Breast epithelium (tissue), 4 donors: ENCODE measurements at places on chromosomes 5 and 9. TPM values are rescaled to one million over a fixed set of nuclear protein-coding genes. Genes with fewer than 3 reads are reported as not detected.
A peak's percentile ranks its signal among the peaks of the same experiment; 100 is the strongest.

- no peaks in the 10 kb centered on the region for H3K4me1 ChIP-seq
- no peak overlapping the region for H3K4me3 ChIP-seq
- no peaks in the 10 kb centered on the region for H3K27me3 ChIP-seq
- no peak overlapping the region for H3K27ac ChIP-seq
- no peaks in the 10 kb centered on the region for H3K36me3 ChIP-seq
- no peak for DNase-seq
Observed at GRCh38 chr5:38871790-38872551, 26.2 kb downstream of the OSMR start.

DNA sequence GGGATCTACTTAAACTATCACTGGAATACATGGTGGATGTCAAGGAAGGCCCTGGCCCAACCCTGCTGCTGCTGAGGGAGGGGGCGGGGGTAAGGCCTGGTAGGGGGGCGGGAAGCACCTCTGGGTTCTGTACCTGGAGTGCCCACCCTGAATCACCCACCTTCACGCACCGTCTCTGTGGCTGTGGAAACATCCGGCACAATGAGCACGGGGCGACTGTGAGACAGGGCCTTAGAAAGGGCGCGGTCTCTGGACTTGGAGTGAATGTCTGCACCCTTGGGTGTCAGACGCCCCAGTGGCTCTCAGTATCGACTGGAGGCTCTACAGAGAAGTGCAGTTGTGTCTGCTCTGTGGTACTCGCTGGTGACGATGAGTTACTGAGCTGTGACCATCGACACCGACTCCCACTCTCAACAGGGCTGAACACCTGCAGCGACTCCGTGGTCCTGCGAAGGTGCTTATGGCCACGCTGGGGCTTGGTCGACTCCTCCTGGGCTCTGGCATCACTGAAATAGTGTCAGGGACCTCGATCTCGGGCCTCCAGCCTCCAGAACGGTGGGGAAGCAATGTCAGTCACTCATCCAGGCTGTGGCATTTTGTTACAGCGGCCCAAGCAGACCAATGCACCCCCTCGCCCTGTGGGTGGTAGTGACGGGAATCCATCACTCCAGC lies 25.5 kb upstream of the SLC6A19 start:
- no peaks in the 10 kb centered on the region for H3K27me3 ChIP-seq
- H3K4me1 ChIP-seq = no peaks in the 10 kb centered on the region
- no peak overlapping the region for H3K4me3 ChIP-seq
- DNase-seq = no peak

Gene LRRC14B
- total RNA-seq = 0.44 TPM

DNA sequence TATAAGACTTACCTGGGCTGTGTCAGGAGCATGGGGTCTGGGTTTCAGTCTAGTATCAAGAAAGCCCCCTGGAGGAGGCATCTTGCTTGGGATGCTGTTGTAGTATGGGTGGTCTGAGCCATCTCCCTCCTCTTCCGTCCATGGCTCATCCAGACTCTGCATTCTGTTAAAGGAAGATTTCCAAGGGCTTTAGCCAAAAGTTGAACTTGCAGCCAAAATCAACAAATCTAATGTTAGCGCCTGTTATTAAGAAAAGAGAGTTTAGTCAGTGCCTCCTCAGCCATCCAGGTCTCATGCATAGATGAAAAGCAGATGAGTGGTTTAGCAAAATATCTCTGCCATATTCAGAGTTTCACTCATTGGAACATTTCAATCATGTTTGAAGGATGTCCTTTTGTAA lies 55.6 kb downstream of the S1PR3 start:
- H3K36me3 ChIP-seq = no peaks in the 10 kb centered on the region
- no peak overlapping the region for H3K4me3 ChIP-seq
- no peak for DNase-seq
- H3K27ac ChIP-seq = no peak overlapping the region
- H3K4me1 ChIP-seq = no peaks in the 10 kb centered on the region

DNA sequence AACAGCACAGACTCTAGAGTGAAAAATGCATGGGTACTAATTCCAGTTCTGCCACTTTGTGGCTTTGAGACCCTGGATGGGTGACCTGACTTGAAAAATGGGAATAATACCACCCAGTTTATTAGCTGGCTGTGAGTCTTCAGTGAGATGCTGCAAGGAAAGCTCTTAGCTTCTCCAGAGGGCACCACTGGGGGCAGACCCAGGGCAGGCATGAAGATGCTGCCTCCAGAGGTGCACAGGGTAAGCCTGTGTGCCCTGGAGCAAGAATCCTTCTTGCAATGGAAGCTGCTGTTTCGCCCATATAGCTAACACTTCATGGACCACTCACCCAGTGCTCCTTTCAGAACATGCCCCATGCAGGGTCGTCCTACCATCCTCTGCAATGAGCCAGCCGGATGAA lies 75.7 kb downstream of the C5orf15 start:
- no peak for DNase-seq
- no peak overlapping the region for H3K27ac ChIP-seq
- no peaks in the 10 kb centered on the region for H3K4me1 ChIP-seq
- no peak overlapping the region for H3K4me3 ChIP-seq
- H3K36me3 ChIP-seq = no peaks in the 10 kb centered on the region

DNA sequence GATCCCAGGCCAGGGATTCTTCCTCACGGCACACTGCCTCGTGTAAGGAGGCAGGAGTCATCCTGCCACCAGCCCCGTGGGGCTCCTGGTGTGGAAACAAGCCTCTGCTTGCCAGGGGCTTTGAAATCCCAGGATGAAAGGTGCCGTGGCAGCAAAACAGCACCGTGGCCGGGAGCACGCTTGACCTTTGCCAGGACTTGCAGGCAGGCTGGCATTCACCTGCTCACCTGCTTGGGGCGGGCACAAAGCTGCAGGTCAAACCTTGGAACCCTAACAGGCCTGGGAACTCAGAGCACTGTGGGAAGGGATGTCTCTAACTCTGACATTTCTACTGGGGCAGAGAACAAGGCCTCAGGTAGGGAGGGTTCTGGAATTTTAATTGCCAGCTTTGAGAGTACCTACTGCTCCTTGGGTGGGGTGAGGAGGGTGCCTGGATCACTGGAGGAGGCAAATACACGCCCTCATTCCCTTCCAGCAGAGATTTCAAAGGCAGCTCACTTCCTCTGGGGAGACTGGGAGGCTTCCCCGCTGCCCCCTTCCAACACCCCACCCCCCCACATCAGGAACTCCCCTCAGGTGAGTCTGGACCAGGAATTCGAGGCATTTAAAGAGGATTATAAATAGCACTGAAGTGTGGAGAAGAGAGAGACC lies 45.6 kb upstream of the STXBP1 start:
- H3K4me3 ChIP-seq = peak overlapping the region; percentile 88
- no peaks in the 10 kb centered on the region for H3K36me3 ChIP-seq
- peak overlapping the region; percentile 100 for H3K27ac ChIP-seq
- H3K27me3 ChIP-seq = no peaks in the 10 kb centered on the region

Gene CCDC112
- 8.6 TPM for total RNA-seq

DNA sequence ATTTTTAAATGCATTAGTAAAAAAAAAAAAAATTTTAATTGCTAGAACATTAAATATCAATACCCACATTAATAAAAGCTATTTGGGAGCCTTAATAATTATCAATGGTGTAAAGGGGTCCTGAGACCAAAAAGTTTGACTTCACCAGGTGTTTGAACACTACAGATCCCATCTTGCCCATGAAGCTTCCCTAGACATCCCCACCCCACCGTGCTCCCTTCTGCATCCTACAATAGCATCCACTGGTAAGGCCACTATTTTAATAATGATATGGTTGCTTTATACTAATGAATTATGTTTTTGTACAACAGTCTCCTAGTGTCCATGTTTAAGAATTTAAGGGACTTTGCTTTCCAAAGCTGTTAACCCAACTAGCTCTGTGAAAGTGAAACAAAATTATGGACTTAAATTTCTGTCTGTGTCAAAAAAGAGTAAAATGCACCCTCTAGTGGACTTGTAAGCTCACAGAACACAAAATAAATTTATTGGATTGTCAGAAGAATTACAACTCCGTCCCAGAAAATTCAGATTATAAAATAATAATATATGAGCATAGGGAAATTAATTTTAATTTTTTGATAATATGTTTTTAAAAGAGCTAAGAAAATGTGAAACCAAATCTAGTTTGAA lies 76.0 kb downstream of the ARL15 start:
- H3K27me3 ChIP-seq = no peaks in the 10 kb centered on the region
- H3K36me3 ChIP-seq = no peaks in the 10 kb centered on the region
- no peak overlapping the region for H3K27ac ChIP-seq
- H3K4me3 ChIP-seq = no peak overlapping the region
- no peak for DNase-seq

DNA sequence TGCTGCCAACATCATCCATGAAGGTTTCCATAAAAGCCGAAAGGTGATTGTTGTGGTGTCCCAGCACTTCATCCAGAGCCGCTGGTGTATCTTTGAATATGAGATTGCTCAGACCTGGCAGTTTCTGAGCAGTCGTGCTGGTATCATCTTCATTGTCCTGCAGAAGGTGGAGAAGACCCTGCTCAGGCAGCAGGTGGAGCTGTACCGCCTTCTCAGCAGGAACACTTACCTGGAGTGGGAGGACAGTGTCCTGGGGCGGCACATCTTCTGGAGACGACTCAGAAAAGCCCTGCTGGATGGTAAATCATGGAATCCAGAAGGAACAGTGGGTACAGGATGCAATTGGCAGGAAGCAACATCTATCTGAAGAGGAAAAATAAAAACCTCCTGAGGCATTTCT lies 10.1 kb downstream of the TLR4 start:
- no peak overlapping the region for H3K4me3 ChIP-seq
- H3K36me3 ChIP-seq = no peaks in the 10 kb centered on the region
- no peak overlapping the region for H3K27ac ChIP-seq
- H3K4me1 ChIP-seq = no peaks in the 10 kb centered on the region
- no peaks in the 10 kb centered on the region for H3K27me3 ChIP-seq

DNA sequence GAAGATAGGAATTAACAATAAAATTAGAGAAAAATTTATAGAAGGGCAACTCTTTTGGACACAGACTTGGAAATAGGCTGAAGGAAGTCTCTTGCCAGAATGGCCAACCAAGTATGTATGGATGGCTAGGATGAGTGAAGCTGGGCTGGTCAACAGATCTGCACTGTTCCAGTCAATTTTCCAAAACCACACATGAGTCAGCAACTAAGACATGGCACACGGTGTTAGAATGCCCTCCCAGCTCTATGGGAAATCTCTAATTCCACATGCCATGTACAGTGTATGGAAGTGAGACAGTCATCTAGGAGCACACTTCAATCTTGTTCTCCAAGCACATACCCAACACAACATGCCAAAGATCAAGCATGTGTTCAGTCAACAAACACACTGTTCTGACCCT lies 129.6 kb downstream of the GLIS3 start:
- H3K36me3 ChIP-seq = no peaks in the 10 kb centered on the region
- H3K27me3 ChIP-seq = no peaks in the 10 kb centered on the region
- no peak for DNase-seq
- H3K4me3 ChIP-seq = no peak overlapping the region

DNA sequence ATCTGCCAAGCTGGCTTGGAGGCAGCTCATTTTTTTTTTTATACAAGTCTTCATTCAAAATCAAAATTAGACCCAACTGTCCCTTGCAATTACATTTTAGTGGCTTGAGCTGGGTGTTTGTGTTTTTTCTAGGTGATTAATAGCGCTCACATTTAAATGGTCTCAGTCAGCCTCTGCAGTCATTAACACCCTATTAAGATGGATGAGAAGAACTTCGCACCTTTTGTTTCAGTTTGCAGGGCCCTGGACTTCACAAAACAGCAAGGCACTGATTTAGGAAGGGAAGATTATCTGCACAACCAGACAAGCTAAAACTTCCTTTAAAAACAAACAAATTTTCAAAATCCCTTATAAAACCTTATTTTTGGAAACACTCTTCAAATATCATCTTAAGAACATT lies 374.8 kb downstream of the EFNA5 start:
- H3K36me3 ChIP-seq = no peaks in the 10 kb centered on the region
- H3K4me1 ChIP-seq = peaks cover 6% of the 10 kb centered on the region
- DNase-seq = no peak
- no peak overlapping the region for H3K27ac ChIP-seq

Gene C5orf58
- 0.80 TPM for total RNA-seq

Gene LHX3
- not detected for total RNA-seq

DNA sequence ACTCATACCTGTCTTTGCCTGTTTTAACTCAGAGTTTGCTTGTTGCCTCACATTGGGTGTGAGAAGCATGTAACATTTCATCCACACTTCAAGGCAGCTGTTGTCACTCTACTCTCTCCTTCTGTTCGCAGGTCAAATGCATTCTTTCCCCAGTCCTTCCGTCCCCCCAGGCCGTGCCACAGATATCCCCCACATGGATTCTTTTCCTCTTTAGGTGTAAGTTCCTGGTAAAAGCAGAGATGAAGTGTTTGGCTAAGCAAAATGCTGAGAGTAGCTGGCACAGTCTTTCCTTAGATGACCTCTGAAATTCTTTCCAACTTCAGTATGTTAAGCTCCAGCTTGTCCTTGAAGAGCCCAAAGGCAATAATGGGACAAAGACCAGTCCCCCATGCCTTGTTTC lies 328.2 kb downstream of the SLIT3 start:
- H3K27ac ChIP-seq = no peak overlapping the region
- no peak overlapping the region for H3K4me3 ChIP-seq
- no peaks in the 10 kb centered on the region for H3K4me1 ChIP-seq
- no peaks in the 10 kb centered on the region for H3K27me3 ChIP-seq

Gene DIPK1B
- total RNA-seq = 8.2 TPM

- no peak overlapping the region for H3K4me3 ChIP-seq
- no peaks in the 10 kb centered on the region for H3K36me3 ChIP-seq
- H3K4me1 ChIP-seq = no peaks in the 10 kb centered on the region
- H3K27ac ChIP-seq = no peak overlapping the region
Observed at GRCh38 chr5:72147569-72147968, 40.3 kb downstream of the MAP1B start.

DNA sequence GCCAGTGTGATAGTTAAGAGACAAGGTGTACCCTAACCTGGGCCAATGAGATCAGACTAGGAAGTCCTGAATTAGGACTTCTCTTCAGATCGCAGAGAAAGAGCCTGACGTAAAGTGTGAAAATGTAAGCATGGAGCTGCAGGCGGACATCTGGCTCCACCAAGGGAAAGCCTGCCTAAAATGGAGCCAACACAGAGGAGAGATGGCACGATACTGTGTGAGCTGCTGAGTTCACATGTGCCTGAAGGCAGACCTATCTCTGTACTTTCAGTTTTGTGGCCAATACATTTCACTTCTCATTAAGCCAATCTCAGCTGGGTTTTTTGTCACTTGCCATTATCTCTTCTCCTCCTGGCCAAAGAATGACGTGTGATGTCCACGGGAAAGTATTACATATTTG lies 210.5 kb downstream of the ELAVL2 start:
- no peak overlapping the region for H3K4me3 ChIP-seq
- no peaks in the 10 kb centered on the region for H3K36me3 ChIP-seq
- H3K27me3 ChIP-seq = no peaks in the 10 kb centered on the region
- H3K27ac ChIP-seq = no peak overlapping the region

Gene FCN2
- 2.0 TPM for total RNA-seq

GRCh38 chr9:94813379-94813778 lies 86.9 kb downstream of the AOPEP start:
- H3K4me1 ChIP-seq = peaks cover 3% of the 10 kb centered on the region
- no peaks in the 10 kb centered on the region for H3K27me3 ChIP-seq
- H3K36me3 ChIP-seq = no peaks in the 10 kb centered on the region
- DNase-seq = no peak

DNA sequence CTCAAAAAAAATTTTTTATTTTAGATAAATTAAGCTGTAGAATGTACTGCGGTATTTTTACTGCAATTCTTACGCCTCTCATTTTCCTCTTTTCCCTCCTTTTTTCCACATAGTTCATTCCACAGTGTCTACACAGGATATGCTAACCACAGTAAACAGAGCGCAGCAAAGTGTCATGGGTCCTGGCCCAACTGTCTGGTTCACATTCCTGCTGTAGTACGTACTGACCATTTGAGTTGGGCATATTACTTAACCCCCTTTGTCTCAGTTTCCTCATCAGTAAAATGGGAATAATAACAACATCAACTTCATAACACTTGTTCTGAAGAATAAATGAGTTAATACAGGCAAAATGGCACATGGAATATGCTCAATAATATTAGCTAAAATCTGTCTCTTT lies 41.6 kb downstream of the SLC44A1 start:
- H3K4me1 ChIP-seq = no peaks in the 10 kb centered on the region
- H3K4me3 ChIP-seq = no peak overlapping the region
- H3K27me3 ChIP-seq = no peaks in the 10 kb centered on the region
